ENCODE measurements at places on chromosomes 1 and 21.

GRCh38 chr21:33968080-33968994, 52.7 kb upstream of the ATP5PO start:
- DNase-seq, result no peak

GRCh38 chr1:65514041-65514440, 93.6 kb downstream of the LEPR start:
- no peak for DNase-seq

DNA sequence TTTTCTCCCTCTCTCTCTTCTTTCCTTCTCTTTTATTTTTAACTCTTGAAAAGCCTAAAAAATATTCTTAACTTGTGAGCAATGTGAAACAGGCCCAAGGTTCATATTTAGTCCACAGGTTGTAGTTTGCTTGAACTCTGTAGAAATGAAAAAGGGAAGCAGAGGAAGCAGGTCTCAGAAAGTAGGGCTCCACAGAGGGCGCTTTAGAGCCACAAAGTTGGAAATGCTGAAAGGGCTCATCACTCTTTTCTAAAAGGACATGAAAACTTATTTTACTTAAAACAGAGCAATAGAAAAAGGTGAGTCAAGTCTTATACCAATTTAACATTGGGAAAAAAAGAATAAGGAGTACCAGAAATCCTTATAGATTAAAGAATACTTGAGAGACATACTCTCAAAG, 247.0 kb downstream of the USP25 start:
- DNase-seq, result no peak

- DNase-seq, result no peak
Observed at GRCh38 chr1:53075206-53075605, 13.2 kb downstream of the PODN start.

DNA sequence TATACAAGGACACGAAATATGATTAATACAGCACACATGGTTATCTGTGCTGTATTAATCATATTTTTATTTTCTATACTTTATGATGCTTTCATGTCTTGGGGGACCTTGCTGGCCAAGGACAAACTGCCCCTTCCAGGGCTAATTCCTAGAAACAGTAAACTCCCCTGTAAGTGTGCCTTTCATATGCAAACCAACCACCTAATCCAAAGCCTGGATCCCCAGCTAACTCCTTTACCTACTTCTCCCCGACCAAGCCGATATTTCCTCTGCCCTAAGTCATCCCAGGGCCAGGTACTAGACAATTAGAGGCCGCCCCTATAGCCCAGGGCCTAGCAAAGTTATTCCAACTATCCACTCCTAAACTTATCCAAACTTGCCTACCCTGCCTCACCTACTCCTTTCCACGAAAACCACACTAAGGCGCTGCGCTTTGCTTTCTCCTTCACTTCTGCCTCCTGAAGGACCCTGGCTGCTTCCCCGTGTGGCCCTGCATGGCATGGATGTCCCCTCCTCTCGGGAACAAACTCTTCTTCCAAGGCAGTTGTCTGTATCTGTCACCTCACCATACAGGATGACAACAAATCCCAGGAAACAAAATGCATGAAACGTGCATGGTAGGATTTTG, 10.2 kb downstream of the SH3BP5L start:
- no peak for DNase-seq

DNA sequence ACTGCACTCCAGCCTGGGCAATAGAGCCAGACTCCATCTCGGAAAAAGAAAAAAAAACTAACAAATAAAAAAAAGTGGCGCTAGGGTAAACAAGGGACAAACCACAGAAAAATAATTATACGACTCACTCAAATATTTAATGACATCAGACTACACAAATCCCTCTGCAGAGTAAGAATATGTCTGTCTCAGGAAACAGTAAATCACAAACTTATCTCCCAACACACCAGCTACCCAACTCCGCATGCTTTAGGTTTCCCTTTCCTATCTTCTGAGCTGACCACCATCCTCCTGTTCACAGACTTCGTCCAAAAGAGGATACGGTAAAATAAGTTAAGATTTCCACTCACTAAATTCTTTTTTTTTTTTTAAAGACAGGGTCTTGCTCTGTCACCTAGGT, 16.2 kb downstream of the WDR47 start:
- no peak for DNase-seq

DNA sequence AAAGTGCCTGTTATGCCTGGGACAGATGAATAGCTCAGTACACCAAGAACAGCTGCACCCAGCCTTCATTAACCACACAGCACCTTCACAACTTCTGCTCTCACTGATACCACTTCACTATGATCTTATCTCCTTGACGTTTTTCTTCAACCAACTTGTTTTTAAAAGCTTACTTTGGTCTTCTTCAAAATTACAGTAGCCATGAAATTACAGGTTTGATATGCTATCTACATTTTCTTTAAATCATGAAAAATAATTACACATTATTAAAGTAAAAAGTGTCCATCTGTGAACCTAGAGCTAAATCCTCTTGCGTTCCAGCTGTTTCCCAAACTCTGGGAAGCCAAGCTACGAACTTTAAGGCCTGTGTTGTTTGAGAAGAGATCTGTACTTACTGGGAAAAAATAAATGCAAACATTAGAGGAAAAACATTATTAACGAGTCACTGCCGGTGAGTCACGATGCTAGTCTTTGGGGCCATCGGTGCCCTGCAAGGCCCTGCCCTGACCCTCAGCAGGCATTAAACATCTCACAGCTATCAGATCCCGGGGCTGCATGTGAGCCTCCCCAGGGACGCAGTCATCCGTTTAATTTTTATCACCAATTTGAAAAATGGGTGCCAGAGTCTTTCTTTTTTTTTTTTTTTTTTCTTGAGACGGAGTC, 56.3 kb upstream of the GPR153 start:
- no peak for DNase-seq

- no peak for DNase-seq
Observed at GRCh38 chr1:54701066-54701465, 14.6 kb upstream of the TTC4 start.

DNA sequence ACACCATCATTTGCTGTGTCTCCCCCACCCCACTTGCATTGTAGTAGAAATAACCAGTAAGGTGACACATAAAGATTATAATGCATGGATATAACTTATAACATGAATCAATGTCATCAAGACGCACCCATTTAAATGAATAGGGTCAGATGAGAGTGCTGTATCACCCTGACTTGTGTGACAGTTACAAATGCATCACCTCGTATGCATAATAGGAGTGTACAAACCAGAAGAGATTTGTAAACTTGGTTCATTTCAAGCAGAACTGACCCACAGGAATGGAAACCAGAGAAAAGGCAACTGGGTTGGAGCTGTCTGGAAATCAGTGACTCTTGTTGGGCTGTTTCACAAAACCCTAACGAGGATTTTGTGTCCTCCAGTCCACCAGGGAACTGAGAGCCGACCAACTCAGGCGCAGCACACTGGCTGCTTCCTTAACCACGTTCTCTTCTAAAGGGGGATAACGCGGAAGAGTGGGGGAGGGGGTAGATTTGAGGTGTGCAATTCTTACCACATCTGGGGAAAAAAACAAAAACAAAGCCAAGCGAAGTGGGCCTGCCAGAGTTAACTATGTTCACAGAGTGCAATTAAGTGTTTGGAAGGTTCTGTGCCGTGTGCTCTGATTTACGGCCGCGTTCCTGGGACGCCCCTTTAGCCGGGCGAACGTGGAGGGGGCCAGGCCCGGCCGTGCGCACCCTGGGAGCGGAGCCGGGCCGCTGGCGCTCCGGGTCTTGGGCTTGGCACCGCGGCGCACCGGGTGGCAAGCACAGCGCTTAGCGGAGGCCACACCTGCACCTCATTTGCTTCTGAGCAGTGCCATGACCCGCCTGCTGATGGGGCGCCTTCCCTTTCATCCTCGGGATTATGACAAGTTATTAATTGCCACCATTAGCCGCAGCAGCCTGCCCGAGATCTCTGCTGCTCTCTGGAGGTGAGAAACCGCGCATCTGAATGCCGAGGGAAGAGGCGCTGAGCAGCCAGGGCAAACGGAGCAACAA, 248.8 kb upstream of the FOXD3 start:
- peak; percentile 54 for DNase-seq

GRCh38 chr1:110019770-110020169, 14.7 kb upstream of the STRIP1 start:
- DNase-seq, result peak; percentile 58

DNA sequence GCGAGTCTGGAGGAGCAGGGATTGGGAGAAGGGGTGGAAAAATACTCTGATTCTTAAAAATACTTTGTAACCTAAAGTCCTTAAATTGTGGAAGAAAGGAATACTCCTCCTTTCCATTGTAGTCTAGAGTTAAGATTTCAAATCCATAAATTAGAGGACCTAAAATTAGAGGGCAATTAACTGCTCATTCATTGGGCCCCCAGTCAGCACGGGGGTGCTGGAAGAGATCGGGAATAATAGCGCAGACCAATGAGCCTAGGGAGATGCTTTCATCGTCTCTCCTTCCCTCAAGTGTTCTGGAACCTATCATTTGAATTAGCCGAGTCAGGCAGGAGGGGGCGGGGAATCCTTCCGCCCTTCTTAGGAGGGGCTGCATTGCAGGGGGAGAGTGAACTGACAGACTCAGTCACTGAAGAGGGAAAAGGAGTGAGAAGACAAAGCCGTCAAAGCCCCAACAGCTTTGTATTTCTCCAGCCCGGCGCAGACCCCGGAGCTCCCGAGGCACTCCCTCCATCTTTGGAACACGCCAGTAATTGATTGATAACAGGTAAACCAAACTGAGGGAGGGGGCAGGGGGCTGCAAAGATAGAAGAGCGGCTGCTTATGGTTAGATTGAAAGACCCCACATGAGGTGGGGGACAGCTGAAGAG, at the start of gene MLLT11:
Gene MLLT11 (plus strand): TSS at position 391 of the 650 bp plus-strand sequence. CDS start 6,828 bp downstream, outside the sequence.
- peak; percentile 85 for DNase-seq

GRCh38 chr1:5610432-5610831, 381.8 kb downstream of the NPHP4 start:
- DNase-seq, result no peak

DNA sequence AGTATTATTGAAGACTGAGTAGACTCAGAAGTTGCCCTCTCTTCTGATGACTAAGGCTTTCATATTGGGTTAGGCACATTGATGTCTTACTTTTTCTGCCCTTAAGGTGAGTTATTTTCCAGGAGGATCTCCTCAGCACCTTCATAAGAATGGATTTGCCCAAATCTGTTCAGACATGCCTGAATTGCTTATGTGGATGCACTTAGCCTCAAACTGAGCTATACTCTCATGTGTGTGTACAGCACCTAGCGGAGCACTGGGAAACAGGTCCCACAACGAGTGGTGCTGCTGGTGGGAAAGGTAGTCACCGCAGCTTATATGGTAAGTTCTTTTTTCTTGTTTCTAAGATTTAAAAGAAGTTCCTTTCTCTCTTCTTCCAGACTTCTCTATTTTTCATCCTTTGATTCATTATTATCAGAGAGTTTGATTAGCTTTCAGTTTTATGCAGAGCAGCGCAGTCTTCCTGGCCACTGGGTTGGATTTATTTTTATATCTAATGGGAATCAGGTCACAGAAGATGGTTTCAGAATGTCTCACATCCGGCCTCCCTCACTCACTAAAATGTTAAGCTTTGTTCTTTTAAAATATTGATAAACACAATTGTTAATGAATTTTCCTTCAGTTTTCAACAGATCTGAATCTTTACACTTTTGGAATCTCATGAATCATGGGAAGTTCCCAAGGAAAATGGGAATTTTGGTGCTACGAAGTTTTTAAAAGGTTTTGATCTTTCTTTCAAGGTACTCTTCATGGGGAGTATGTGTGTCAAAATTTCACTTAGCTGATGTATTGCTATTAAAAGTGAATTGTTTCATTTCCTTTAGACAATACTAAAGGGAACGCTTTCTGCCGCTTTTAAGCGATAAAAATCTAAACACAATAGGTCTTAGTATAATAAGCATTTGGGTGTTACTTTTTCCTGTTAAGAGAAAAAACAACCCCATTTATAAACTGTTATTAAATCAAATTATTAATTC, 58.5 kb downstream of the EXTL2 start:
- no peak for DNase-seq

GRCh38 chr1:31535561-31535960, 40.8 kb upstream of the TINAGL1 start:
- no peak for DNase-seq

GRCh38 chr1:223792046-223792445, 53.7 kb downstream of the TP53BP2 start:
- DNase-seq, result no peak

GRCh38 chr1:110130113-110130591, 17.9 kb downstream of the UBL4B start:
- DNase-seq, result no peak

DNA sequence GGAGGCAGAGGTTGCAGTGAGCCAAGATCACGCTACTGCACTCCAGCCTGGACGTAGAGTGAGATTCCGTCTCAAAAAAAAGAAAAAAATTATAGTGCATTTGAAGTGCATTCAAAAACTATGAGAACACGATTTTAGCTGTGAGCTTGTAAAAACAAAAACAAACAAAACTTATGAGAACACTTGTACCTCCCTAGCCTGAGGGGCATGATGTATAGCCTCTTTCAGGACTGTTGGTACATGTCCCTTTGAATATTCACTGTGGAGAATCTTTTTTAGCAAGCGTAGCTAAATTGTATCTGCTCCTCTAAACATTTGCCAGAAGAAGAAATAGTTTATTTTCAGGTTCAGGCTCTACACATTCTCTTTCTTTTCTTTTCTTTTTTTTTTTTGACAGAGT, 9.5 kb upstream of the DEGS1 start:
- no peak for DNase-seq

- DNase-seq, result no peak
Observed at GRCh38 chr1:50861772-50862171, 98.3 kb downstream of the FAF1 start.

DNA sequence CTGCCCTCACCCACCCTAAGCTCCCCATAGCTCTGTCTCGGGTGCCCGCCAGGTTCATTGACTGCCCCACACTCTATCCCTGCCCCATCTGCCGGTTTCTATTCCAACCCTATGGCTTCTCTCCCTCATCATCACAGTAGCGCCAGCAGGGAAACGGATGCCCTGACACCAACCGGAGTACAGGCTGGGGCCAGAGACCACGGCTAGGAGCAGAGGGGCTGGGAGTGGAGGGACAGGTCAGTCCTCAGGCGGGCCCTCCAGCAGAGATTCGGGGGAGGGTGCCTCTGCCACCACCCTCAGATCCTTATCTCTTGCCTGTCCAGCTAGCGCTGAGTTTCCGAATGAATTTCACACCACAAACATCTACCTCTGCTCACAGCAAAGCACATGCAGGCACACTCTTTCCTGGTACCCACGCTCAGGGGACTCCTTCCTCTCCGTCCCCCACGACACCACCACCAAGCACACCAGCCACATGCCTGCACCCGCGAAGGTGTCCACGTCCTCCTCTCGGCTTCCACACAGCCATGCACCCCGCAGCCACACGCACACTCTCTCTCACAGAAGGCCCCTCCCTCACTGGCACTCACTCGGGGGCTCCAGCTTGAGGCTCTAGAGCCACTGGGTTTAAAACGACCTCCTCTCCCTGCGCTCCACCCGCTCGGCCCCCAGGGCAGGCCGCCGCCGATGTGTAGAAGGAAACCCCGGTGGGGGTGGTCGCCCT, 7.2 kb downstream of the TAL1 start:
- DNase-seq, result no peak

GRCh38 chr1:9385801-9386573, 93.3 kb downstream of the SPSB1 start:
- no peak for DNase-seq

DNA sequence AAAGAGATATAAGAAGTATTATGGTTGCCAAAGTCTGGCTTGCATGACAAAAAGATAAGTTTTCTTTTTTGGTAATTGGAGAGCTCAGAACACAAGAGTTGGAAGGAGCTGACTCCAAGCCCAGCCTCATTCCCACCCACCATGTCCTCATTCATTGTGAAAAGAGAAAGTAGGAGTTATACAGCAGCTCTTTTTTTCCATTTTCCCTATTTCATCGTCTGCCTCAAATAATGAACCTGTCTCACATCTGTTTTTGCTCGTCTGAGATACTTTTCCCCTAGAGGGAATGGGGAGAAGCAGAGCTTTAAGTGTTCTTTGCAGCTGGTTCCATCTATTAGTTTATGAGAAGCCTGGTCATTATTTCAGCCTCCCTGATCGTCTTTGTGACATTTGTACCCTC, 34.7 kb downstream of the AGT start:
- DNase-seq, result no peak
